SJSA1 (cell line): ENCODE measurements at places on chromosomes 5 and 9. TPM values are rescaled to one million over a fixed set of nuclear protein-coding genes. Genes with fewer than 3 reads are reported as not detected.

Gene TNFSF15
- total RNA-seq: not detected in 2 replicates

DNA sequence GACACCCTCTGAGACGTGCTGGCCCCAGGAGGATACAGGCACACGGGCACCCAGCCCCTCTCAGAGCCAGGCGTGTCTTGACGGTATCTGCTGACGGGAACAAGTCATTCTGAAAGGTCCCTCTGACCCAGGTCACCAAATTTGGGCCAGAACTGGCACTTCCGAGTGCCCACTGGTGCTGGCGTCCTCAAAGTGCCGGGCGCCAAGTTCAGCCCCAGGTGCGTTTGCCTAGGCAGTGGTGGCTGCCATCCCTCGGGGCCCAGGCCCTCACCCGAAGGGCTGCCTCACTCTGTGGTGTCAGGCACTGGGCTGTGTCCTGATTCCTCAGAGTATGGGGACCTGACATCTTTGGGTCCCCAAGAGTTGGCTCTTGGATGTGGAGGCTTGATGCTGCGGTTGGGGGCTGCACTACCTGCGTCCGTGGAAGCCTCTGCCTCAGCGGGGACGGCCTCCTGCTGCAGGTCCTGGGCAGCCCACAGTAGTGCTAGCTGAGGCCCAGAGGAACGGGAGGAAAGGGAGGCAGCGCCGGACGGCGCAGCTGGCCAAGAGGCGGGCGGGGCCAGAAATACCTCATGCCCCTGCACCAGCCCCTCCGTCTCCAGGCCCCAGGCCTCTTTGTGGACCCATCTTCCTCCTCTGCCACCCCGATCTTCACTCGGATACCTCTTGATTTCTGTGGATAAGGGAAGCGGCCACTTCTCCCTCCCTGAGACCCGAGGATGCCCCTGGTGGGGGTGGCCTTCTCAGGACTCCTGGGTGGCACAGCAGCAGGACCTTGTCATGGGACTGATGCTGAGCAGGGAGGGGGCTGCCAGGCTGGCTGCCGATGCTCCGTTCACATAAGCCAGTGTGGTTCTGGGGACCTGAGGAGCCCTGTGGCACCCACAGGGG lies 109.4 kb upstream of the LMX1B start:
- no peak overlapping the region for H3K27ac ChIP-seq
- peaks cover 3% of the 10 kb centered on the region for H3K36me3 ChIP-seq
- H3K4me1 ChIP-seq: peaks cover 13% of the 10 kb centered on the region
- H3K4me3 ChIP-seq: no peak overlapping the region

Gene HTR4
- total RNA-seq: not detected in 2 replicates

GRCh38 chr5:14202462-14202861 lies 59.3 kb downstream of the TRIO start:
- peak; percentile 43 for DNase-seq
- H3K27me3 ChIP-seq: no peaks in the 10 kb centered on the region
- no peak overlapping the region for H3K4me3 ChIP-seq
- peak overlapping the region; percentile 24 for H3K27ac ChIP-seq
- peaks cover 4% of the 10 kb centered on the region for H3K36me3 ChIP-seq

GRCh38 chr5:108822211-108822947 lies 74.7 kb downstream of the FER start:
- H3K4me1 ChIP-seq: peaks cover 5% of the 10 kb centered on the region; the same call in 1 of the 2 replicates
- DNase-seq: no peak
- no peaks in the 10 kb centered on the region for H3K27me3 ChIP-seq
- H3K27ac ChIP-seq: no peak overlapping the region

Gene CKMT2
- total RNA-seq: not detected in 2 replicates

Gene OTULIN
- total RNA-seq: 44.6 and 47.0 TPM in 2 replicates

Gene MAP3K1
- total RNA-seq: 11.8 and 18.8 TPM in 2 replicates

Gene FYB1
- 0.34 and 0.68 TPM in 2 replicates for total RNA-seq

DNA sequence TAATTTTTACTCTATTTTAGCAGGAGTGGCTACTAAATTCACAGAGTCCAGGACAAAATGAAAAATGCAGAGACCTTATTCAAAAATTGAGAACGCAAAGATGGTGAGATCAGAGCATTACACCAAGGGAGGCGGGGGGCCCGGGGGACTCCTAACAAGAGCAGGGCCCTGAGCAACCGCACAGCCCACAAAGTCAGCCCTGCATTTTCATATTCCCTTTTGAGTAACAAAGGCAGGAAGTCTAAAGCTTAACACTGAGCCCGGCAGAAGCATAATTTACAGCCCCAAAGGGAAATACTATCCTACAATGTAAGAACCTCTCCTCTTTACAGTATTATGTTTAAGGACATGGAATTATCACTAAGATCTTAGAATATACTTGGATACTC lies 69.4 kb downstream of the TLE1 start:
- no peaks in the 10 kb centered on the region for H3K27me3 ChIP-seq
- H3K27ac ChIP-seq: peak overlapping the region; percentile 30; the same call in 1 of the 2 replicates
- no peak for DNase-seq
- peaks cover 7% of the 10 kb centered on the region for H3K36me3 ChIP-seq

DNA sequence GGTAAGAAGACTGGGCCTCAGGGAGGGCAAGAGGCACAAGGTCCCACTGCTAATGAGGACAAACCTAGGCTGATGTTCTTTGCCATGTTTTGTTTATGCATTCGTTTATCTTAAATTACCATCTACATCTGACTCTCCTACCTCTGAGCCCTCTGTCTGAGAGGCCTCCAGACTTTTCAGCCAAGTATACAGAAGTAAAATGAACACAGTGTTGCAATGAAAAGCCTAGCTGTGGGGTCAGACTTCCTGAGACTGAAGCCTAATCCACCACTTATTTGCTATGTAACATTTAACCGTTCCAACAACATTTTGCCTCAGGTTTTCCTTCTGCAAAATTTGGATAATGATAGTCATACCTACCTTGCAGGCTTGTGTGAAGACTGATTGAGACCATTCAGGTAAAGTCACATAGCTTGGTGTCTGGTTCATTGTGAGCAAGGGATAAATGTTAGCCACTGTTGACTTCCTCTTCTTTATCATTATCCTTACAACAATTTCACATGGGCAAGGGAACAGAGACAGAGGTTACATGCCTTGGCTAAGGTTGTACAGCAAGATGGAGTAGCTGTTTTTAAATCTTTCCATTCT lies 374.9 kb upstream of the CLINT1 start:
- no peak for DNase-seq
- no peak overlapping the region for H3K27ac ChIP-seq
- H3K4me1 ChIP-seq: no peaks in the 10 kb centered on the region
- H3K4me3 ChIP-seq: no peak overlapping the region
- H3K27me3 ChIP-seq: no peaks in the 10 kb centered on the region; the same call in 1 of the 2 replicates

Gene CCDC192
- total RNA-seq: not detected in 2 replicates

Gene STPG3
- total RNA-seq: not detected in 2 replicates

DNA sequence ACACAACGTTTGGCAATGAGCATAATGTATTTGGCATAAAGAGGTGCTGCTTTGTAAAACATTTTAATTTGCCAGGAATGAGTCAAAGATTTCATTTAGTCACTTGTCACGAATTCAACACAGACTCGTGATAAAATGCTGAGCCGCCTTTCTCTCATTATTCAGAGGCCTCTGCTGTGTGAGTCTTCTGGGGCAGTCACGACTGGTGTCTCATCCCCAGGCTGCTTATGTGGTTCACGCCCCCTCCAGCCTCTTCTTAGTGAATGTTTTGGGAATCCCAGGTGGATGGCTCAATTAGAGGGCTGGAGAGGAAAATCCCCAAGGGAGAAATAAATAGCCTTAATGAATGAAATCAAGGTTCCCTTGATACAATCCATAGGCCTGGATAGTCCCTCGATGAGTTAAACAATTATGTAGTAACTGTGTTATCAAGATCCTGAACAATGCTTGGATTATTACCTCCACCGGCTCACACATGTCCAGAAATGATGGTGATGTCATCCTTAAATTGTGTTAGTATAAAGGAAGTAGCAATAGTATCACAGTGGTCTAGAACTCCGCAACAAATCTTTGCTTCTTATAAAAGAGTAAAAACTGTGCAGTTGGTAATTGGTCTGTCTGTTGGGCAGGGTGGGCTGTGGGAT lies 192.1 kb upstream of the ADAMTS16 start:
- DNase-seq: no peak
- H3K4me3 ChIP-seq: no peak overlapping the region
- peaks cover 11% of the 10 kb centered on the region; the same call in 1 of the 2 replicates for H3K27me3 ChIP-seq
- no peak overlapping the region for H3K27ac ChIP-seq
- H3K4me1 ChIP-seq: no peaks in the 10 kb centered on the region

GRCh38 chr9:72577212-72577753 lies 55.9 kb downstream of the TMC1 start:
- H3K4me1 ChIP-seq: peaks cover 10% of the 10 kb centered on the region
- H3K27me3 ChIP-seq: no peaks in the 10 kb centered on the region
- no peak overlapping the region for H3K4me3 ChIP-seq
- DNase-seq: no peak

GRCh38 chr5:146034127-146034526 lies 71.2 kb downstream of the PLAC8L1 start:
- no peak overlapping the region for H3K4me3 ChIP-seq
- no peak for DNase-seq
- peaks cover 15% of the 10 kb centered on the region for H3K36me3 ChIP-seq
- H3K4me1 ChIP-seq: peaks cover 8% of the 10 kb centered on the region
- no peak overlapping the region for H3K27ac ChIP-seq
- H3K27me3 ChIP-seq: no peaks in the 10 kb centered on the region

Gene GLT6D1
- not detected in 2 replicates for total RNA-seq

Gene PAXX
- 14.5 and 15.1 TPM in 2 replicates for total RNA-seq

Gene ACTBL2
- total RNA-seq: not detected in 2 replicates

GRCh38 chr9:131840220-131840619 lies 100.3 kb upstream of the RAPGEF1 start:
- H3K4me3 ChIP-seq: no peak overlapping the region
- DNase-seq: no peak
- peaks cover 9% of the 10 kb centered on the region for H3K4me1 ChIP-seq

GRCh38 chr5:119651486-119651885 lies 22.1 kb downstream of the FAM170A start:
- H3K36me3 ChIP-seq: no peaks in the 10 kb centered on the region
- H3K27ac ChIP-seq: no peak overlapping the region
- H3K4me3 ChIP-seq: no peak overlapping the region
- DNase-seq: no peak
- no peaks in the 10 kb centered on the region for H3K4me1 ChIP-seq
- H3K27me3 ChIP-seq: no peaks in the 10 kb centered on the region; the same call in 1 of the 2 replicates

DNA sequence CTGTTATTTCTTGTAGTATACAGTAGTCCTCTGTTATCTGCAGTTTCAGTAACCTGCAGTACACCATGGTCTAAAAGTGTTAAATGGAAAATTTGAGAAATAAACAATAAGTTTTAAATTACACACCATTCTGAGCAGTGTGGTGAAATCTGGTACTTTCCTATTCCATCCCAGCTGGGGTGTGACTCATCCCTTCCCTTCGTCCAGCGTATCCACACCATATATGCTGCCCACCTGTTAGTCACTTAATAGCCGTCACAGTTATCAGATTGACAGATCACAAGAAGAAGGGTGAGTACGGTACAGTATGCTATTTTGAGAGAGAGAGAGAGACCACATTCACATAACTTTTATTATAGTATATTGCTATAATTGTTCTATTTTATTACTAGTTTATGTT lies 28.9 kb downstream of the FAM151B start:
- no peak overlapping the region for H3K27ac ChIP-seq
- no peaks in the 10 kb centered on the region for H3K36me3 ChIP-seq
- DNase-seq: no peak

DNA sequence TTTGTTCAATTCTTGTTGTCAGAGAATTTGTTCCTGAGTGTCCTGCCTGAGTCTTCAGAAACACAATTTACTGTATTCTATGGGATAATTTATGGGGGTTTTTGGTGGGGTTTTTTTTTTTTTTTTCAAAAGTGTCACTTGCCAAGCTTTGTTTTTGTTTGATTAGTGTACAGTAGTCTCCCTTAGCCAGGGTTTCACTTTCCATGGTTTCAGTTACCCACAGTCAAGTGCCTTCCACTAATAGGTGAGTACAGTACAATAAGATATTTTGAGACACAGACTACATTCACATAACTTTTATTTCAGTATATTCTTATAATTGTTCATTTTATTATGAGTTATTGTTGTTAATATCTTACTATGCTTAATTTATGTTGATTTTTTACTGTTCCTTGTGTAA lies 25.0 kb upstream of the AUH start:
- peaks cover 13% of the 10 kb centered on the region for H3K4me1 ChIP-seq
- H3K27me3 ChIP-seq: no peaks in the 10 kb centered on the region
- H3K36me3 ChIP-seq: no peaks in the 10 kb centered on the region
- H3K27ac ChIP-seq: no peak overlapping the region
- no peak for DNase-seq

Gene GABRG2
- not detected in 2 replicates for total RNA-seq

DNA sequence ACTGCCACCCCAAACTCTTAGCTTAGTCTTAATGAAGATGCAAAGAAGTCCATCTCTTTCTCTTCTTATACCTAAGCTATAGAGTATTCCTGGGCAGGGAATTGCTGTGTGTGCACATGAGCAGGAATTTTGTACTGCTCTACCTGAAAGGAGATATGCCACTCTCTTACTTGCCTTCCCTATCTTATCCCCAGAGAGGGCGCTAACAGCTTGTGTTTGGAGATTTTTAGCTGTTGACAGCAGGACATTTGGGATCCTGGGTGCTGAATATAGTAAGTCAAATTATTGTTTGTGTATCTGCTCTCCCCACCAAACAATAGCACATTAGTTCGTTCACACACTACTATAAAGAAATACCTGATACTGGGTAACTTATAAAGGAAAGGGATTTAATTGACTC lies 159.5 kb downstream of the GABRG2 start:
- H3K4me1 ChIP-seq: no peaks in the 10 kb centered on the region
- no peak overlapping the region for H3K4me3 ChIP-seq
- H3K27me3 ChIP-seq: no peaks in the 10 kb centered on the region

GRCh38 chr9:89661391-89661949 lies 56.7 kb downstream of the GADD45G start:
- no peaks in the 10 kb centered on the region for H3K36me3 ChIP-seq
- no peaks in the 10 kb centered on the region for H3K27me3 ChIP-seq
- H3K4me1 ChIP-seq: no peaks in the 10 kb centered on the region

Gene IL5
- total RNA-seq: not detected in 2 replicates

GRCh38 chr9:86825299-86825698 lies 122.0 kb downstream of the GAS1 start:
- no peak overlapping the region for H3K27ac ChIP-seq
- H3K36me3 ChIP-seq: no peaks in the 10 kb centered on the region
- no peak overlapping the region for H3K4me3 ChIP-seq
- H3K27me3 ChIP-seq: no peaks in the 10 kb centered on the region
- DNase-seq: no peak

GRCh38 chr5:44729536-44729935 lies 79.2 kb upstream of the MRPS30 start:
- no peaks in the 10 kb centered on the region for H3K27me3 ChIP-seq
- DNase-seq: no peak
- H3K36me3 ChIP-seq: no peaks in the 10 kb centered on the region
- H3K4me3 ChIP-seq: no peak overlapping the region
- H3K27ac ChIP-seq: no peak overlapping the region
- no peaks in the 10 kb centered on the region for H3K4me1 ChIP-seq

DNA sequence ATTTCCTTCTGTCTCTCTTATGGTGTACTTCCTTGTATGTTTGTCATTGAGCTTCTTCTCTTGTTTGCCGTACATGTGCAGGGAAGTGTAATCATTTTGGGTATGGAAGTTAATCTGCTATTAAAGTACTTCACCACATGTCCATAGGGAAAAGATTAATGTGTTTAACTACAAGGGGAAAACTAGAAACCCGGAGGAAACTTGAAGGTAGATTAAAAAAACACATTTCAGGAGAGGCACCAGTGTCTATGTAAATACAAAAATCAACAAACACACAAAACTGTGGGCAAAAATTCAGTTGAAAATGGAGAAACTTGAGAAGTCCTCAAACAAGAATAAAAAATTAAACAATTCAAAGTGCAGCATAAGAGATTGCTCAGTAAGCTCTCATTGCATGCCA lies 166.4 kb downstream of the PBX3 start:
- no peaks in the 10 kb centered on the region for H3K36me3 ChIP-seq
- no peak overlapping the region for H3K27ac ChIP-seq
- no peaks in the 10 kb centered on the region for H3K4me1 ChIP-seq
- H3K4me3 ChIP-seq: no peak overlapping the region
